Natural killer cell (primary cell): ENCODE measurements at places on chromosomes 7 and 10.

- no peak for DNase-seq
Observed at GRCh38 chr10:74821501-74821900, 4.9 kb upstream of the KAT6B start.

GRCh38 chr10:43448742-43449141 lies 11.8 kb downstream of the ZNF487 start:
- DNase-seq: no peak

- DNase-seq: no peak
Observed at GRCh38 chr7:24871770-24872169, 108.2 kb downstream of the OSBPL3 start.

GRCh38 chr7:139574618-139575337 lies 51.3 kb downstream of the CLEC2L start:
- DNase-seq: no peak

- no peak for DNase-seq
Observed at GRCh38 chr10:123906884-123907652, 15.5 kb upstream of the CPXM2 start.

DNA sequence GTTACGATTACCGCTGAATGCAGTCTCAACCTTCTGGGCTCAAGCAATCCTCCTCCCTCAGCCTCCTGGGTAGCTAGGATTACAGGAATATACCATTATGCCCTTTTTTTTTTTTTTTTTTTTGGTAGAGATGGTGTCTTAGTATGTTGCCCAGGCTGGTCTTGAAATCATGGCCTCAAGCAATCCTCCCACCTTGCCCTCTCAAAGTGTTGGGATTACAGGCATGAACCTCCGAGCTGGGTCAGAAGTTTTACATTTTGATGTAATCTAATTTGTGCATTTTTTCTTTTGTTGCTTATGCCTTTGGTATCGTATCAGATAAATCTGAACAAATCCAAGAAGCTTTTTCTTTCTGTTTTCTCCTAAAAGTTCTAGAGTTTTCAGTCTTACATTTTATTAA lies 87.4 kb downstream of the EPC1 start:
- DNase-seq: no peak

GRCh38 chr10:88920986-88921593 lies 31.5 kb downstream of the ACTA2 start:
- DNase-seq: no peak

DNA sequence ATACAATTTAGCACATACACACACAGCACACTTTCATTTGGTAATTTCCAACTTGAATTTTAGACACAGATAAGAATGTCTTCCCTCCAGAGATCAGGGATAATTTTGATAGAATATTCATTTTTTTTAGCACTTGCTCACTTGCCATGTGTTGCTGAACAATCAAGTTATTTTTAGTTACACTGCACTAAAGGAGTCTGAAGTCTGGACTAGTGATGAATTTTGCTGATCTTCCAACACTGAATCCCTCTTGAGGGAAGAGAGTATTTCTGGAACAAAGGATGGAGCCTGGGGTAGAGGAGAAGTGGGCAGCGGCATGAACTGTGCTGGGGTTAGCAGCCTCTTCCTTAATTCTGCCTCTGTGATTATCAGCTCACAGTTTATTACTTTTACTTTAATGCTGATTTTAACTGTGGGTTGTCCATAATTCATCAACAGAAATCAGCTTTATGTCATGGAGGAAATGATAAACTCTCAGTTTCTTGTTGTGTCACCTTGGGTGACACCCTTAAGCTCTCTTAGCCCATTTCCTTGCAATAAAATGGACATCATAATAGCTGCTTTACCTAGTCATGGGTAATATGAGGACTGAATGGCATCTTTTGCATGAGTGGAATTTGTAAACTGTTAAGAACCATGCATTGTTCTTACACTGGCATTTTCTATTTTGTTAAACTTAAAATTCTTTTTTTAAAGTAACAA lies 32.1 kb downstream of the SGPL1 start:
- DNase-seq: no peak

DNA sequence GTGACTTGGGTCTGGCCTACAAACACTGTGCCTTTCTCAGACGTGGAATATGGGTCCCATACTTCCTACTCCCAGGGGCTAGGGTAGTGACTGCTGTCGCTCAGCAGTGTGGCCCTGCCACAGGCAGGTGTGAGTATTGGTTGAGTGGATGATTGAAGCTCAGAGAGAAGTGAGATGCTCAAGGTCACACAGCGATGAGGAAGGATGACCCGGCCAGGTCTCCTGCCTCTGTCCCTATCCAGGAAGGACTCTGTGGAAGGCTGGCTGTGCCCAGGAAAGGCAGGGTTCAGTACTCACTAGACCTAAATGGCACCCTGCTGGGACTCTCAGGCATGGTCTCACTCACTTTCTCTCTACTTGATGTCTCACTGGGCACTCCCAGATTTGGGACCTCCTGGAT lies 2.8 kb downstream of the PRF1 start:
- no peak for DNase-seq

GRCh38 chr7:142914121-142914520 lies 19.4 kb downstream of the TRPV5 start:
- no peak for DNase-seq

GRCh38 chr10:29702273-29703164 lies 67.7 kb upstream of the SVIL start:
- no peak for DNase-seq

- no peak for DNase-seq
Observed at GRCh38 chr7:135802697-135803096, 54.1 kb upstream of the FAM180A start.

DNA sequence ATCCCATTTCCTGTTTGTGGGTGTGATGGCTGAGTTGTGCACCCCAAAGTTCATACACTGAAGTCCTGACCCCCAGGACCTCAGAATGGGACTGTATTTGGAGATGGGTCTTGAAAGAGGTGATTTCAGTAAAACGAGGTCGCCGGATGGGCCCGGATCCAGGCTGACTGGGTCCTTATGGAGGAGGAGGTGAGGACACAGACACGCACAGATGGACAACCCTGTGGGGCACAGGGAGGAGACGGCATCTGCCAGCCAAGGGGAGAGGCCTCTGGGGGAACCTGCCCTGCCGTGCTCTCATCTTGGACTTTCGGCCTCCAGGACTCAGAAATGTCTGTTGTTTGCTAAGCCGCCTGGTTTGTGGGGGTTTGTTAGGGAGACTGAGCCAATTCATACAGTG lies 61.1 kb downstream of the PTPRN2 start:
- DNase-seq: no peak

- DNase-seq: no peak
Observed at GRCh38 chr10:91035650-91036292, 114.9 kb upstream of the ANKRD1 start.

GRCh38 chr7:31850066-31850465 lies 163.1 kb downstream of the PPP1R17 start:
- DNase-seq: no peak

DNA sequence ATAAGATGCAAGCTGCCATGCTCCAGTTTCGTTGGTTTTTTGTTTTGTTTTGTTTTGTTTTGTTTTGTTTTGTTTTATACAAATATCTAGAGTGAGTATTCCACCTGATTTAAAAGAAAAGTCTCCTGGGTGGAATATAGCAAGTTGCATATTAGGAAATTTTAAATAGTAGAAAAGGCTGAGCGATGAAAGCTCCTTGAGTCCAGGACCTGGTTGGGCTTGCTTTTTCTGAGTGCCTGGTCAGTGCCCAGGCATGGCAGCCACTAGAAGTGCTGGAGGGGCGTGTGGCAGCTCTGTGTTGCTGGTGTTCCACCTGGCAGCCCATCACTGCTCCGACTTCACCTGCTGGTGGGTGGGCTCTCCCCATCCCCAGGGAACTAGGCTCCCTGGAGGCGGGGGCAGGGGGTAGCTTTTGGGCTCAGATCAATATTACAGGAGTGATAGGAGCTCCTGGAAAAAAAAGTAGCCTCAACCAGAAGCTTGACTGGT lies 8.0 kb downstream of the COL17A1 start:
- DNase-seq: no peak

DNA sequence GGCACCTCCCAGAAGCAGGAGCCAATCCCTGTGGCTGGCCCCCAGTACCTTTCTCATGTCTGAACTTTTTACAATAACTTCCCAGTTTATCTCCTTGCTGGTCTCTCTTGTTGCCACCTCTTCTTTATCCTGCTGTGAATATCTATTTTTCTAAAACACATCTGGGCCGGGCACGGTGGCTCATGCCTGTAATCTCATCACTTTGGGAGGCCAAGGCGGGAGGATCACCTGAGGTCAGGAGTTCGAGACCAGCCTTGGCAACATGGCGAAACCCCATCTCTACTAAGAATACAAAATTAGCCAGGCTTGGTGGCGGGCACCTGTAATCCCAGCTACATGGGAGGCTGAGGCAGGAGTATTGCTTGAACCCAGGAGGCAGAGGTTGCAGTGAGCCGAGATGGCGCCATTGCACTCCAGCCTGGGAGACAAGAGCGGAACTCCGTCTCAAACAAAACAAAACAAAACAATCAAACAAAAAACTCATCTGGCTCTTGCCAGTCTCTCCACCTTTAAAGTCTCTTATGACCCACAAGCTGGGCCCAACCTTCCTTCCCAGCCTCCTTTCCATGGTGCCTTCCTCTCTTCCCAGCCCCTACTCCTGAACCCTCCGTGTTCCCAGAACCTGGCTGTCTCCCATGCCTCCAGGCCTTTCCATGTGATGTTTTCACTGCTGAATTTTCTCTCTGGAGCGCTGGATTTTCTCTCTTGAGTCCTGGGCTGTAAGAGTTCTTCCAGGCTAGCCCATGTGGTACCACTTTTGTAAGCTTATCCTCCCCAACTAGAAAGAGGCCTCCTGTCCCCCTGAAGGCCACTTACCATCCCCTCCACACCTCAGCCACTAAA lies 51.3 kb downstream of the HIP1 start:
- no peak for DNase-seq

GRCh38 chr10:75417522-75417927 lies 13.9 kb upstream of the LRMDA start:
- no peak for DNase-seq

- DNase-seq: no peak
Observed at GRCh38 chr7:22939842-22940241, 74.1 kb downstream of the HYCC1 start.

DNA sequence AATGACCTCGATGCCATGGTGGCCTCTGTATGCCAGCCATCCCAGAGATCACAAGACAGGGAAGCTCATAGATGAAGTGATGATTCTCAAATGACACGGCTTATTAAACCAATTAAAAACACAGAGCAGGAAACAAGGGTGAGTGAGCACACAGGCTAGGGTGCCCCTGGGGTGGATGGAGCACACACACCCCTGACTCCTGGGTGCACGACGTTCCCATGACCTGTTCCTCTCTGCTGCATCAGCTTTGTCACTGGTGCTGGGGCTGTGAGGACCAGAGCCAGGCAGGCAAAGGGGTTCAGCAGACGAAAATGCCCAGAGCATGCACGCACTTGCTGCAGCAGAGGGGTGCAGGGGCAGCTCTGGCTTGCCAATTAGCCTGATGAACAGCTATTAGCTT lies 86.5 kb upstream of the LRRC4 start:
- no peak for DNase-seq

DNA sequence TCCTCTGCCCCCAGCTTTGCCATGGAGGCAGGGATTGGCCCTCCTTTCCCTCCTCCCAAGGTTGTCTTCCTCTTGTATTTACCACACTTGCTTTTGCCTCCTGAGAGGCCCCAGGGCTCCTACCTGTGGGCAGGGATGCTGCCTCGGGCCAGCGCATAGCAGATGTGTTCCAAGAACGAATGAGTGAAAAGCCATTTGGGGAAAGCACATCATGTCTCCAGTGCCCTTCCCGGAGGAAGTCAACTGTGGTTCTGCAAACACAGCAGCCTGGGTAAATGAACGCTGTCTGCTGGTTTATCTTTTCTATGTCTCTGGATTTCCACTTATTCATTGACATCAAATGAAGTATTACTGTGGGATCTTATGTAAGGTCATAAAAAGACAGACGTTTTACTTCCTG lies 161.7 kb downstream of the FANK1 start:
- no peak for DNase-seq

DNA sequence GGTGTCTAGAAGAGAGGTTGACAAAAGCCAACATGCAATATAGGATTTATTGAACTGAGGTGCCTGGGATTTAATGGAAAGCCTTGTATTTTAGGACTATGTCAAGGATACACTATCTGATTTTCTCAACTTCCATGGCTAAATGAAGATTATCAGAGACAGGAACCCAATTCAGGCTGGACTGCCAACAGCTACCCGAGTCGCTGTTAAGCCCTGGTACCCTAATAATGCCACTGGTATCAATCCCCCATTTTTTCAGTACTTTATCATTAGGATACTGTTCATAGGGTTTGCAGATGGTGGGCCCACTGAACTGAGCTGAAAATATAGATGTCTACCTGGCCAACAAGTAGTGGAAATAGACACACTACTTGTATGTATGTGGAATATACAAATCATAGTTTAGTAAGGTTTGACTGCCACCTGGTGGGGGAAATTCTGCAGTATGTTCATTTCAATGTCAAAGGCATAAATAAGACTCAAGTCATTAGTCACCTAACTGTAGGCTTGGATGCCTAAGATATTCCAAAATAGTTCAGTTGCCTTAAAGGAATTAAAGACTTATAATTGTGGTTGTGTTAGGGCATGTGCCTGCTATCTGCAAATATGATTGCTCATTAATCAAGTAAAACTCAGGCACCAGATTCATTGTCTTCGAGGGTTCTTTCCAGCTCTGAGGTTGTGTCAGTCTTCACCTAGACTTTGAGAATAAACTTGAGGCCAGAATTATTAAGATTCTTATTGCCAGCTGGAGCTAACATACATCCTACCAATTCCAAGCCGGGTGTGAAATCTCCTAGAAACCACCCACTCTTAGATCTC lies 34.1 kb upstream of the NOBOX start:
- DNase-seq: no peak

DNA sequence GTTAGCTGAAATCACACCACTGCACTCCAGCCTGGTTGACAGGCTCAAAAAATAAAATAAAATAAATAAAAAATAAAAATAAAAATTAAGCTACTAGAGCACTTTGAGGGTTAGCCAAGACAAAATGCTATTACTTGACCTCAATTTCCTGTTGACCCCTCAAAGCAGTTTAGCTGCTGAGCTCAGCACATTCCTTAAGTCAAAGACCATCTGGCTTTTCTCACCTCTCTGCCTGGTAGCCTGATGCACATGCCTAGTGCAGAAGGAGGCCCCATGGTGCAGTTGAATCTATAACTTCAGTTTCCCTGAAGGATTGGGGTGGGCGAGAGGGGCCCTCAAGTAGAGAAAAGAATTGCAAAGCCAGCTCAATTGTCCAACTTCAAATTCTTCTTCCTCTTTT lies 211.1 kb upstream of the GALNT17 start:
- DNase-seq: no peak

- DNase-seq: no peak
Observed at GRCh38 chr10:51377932-51378599, 303.8 kb downstream of the PRKG1 start.
